A549 treated with Hydrocortisone at 1 μM for 4 hours (cell line): ENCODE measurements at places on chromosomes 2 and 18. TPM values are rescaled to one million over a fixed set of nuclear protein-coding genes. Genes with fewer than 3 reads are reported as not detected.

MC5R gene
- total RNA-seq = not detected in 5 replicates

SCG2 gene
- total RNA-seq = 0.90 to 1.3 TPM (median 0.98 TPM) in 5 replicates

CD207 gene
- total RNA-seq = not detected in 5 replicates

DNER gene
- total RNA-seq = 10.4 to 13.8 TPM (median 11.2 TPM) in 5 replicates

UGT1A10 gene
- total RNA-seq = 0.08 to 0.09 TPM in 2 of 5 replicates, not detected in the others
